K562 (cell line): ENCODE measurements at places on chromosomes 4 and X. TPM values are rescaled to one million over a fixed set of nuclear protein-coding genes. Genes with fewer than 3 reads are reported as not detected.

Gene GLRA3
- 0.11 TPM in 1 of 2 replicates, not detected in the other for total RNA-seq

Gene FAM9C
- total RNA-seq = not detected in 2 replicates

DNA sequence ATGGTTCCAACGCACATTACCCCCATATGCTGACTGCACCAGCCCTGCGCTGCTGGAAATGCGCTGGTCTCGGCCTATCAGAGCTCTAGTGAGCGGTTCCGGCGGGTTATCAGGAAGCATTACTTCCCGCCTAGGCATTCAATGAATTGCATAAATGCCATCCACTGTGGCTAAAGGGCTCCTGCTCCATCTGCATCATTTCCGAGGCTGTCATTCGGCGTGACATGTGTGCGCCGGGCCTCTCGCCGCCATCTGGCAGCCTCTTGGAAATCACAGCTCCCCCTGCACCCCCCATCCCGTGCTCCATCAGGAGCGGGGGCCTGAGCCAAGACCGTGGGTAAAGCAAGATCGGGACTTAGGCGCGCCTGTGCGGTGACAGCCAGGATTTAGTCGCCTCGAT lies 64.4 kb downstream of the SEPSECS start:
- DNase-seq = no peak

GRCh38 chr4:108683479-108683878 lies 33.1 kb downstream of the OSTC start:
- DNase-seq = no peak
